ENCODE measurements at places on chromosomes 16 and 17.

DNA sequence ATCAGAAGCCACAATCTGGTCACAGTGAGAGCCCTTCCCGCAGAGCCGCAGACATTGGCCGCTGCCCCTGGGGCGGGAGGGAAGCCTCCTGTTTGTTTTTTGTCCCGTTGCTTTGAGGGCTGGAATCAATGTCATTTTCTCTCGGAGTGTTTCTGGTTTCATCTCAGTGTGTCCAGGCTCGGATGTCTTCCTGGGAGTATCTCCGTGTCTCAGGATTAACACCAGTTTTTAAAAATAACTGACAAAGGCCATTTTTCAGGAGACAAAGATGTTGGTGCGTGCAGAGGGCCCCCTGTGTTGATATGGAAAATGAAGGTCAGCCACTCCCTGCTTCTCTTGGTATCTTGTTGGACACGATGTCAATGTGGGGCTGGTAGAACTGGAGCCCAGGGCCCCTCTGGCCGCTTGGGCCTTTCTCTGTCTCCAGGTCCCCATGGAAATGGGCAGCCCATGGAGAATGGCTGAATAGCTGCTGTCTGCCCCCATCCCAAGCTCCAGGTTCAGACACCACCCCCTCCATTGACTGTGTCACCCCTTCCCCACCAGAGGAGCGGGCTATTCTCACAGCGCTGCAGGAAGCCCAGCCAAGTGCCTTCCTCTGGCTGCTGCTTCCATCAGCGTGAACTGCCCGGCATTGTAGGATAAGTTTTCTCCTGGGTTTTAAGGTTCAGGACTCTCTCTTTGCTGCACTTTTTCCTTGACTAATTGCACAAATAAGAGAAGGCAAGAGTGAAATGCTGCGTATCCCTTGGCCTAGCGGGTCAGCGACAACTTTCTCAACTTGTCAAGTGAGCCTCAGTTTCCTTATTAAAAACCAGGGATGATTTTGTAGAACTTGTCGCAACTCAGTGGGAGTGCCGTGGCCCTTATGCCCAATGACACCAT lies 72.2 kb upstream of the METTL9 start:
- no peak for DNase-seq

GRCh38 chr16:70378869-70379493 lies 32.3 kb downstream of the DDX19A start:
- DNase-seq, result no peak

DNA sequence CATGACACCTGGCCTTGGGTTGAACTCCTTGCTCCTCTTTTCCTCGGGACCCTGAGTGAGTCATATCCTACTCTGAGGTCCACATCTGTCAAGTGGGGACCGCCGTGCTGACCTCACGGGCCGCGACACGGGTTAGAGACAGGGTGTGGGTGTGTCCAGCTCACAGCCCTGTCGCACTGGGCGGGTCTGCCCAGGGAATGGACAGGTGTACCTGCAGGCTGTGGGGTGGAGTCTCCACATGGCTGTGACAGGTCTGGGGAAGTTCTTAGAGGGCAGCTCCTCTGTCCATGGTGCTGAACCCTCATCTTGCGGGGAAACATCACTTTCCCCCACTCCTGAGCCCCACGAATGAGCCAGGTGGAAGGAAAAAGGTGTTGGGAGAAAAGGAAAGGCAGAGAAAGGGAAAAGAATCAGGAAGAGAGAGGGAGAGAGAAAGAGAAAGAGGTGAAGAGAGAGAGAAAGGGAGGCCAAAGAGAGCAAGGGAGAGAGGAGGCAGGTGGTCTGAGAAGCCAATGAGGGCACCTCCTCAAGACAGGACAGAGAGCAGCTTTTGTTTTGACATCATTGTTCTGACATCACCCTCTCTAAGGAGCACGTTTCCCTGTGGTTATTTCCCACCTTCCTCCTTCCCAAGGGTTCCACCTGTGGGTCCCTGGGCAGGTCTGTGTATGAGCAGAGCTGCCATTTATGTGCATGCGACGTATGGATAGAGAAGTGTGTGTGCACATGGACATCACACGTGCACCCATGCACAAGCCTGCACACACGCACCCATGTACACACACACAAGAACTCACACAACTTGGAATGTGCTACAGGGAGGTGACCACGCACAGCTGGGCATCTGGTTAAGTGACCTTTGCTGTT lies 32.6 kb upstream of the CBFA2T3 start:
- DNase-seq, result peak; percentile 21

DNA sequence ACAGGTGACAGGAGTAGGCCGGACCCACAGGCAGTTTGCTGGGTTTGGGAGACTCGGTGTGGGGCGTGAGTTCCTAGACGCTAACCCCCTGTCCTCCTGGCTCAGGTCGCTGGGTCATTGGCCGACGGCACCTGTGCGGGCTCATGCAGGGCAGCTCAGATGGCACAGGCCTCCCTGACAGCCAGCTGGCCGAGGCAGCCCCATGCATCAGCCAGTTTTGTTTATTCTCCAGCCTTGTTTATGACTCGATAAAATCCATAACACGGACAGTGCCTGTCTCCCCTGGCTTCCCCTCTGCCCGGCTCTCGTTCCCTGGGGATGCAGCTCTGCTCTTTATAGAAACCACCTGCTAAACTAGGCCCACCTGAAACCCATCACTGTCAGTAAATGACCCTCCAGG lies 46.0 kb downstream of the SDK2 start:
- no peak for DNase-seq

GRCh38 chr17:72465191-72466024 lies 344.6 kb downstream of the SOX9 start:
- DNase-seq, result peak; percentile 81

DNA sequence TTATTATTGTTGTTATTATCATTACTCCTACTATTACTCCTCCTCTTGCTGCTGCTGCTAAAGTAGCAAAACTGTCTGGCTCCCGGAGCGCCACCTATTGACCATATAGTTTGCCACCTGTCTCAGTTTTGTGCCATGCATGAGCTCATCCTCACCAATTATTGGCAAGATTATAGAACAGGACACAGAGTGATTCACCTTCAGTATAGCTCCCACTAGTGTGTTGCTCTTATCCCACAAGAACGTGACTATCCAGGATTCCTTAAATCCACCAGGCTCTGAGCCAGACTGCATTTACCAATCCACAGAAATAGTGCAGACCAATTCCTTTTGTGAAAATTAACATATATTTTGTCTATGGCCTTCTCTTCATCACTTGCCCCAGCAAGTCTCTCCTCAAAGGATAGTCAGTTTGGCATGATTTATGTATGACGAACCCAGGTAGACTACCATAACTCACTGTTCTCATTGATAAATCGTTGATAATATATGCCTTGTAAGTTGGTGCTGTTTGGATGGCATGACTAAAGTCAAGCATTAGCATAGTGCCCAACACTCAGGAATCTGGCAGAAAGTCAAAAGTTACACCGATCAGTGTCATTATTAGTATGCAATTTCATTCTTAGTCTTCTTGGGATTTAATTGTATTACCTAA lies 405.5 kb upstream of the HSBP1 start:
- no peak for DNase-seq

GRCh38 chr16:23803591-23804123 lies 32.1 kb upstream of the PRKCB start:
- peak; percentile 43 for DNase-seq

GRCh38 chr17:82787081-82787848 lies 35.4 kb downstream of the TBCD start:
- no peak for DNase-seq

GRCh38 chr16:64964126-64964540 lies 157.7 kb downstream of the CDH11 start:
- DNase-seq, result peak; percentile 82

- DNase-seq, result peak; percentile 58
These were observed 34.0 kb downstream of the NEUROD2 start for GRCh38 chr17:39573447-39574298.

- DNase-seq, result no peak
These were observed 12.1 kb upstream of the DCAF7 start for GRCh38 chr17:63537991-63538692.

DNA sequence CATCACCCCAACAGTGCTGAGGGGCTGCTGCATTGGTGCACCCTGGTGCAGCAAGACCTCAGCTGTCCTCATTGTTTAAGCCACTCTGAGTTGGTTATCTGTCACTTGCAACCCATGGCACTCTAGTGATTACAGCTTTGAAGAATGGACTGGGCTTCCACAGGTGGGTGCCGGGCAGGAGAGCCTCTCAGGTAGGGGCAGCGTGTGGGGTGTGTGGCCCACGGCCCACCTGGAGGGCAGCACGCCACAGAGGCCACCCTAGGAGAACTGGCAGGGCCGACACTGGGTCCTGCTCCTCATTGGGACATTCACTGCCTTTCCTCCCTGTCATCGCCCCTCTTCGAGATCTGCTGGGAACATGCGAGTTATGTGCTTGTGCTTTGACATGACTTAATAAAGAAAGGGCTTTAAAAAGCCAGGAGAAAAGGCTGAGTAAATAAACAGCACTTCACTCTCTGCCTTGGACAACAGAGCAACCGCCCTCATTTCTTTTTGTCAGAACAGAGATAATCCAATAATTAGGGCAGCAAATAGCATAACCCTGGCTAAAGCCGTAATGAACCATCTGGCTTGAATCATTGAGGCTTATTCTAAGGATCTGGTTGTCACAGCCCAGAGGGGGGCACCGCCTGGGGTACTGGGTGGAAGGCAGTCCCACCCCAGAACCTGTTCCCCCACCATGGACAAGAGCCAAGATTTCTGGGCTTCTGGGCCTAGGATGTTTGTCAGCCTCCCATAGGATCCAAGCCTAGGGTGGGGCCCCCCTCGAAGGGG lies 3.0 kb downstream of the DOC2B start:
- no peak for DNase-seq

GRCh38 chr16:53756275-53756996 lies 52.5 kb downstream of the FTO start:
- DNase-seq, result peak; percentile 46

- DNase-seq, result peak; percentile 58
These were observed 11.5 kb downstream of the EPOP start for GRCh38 chr17:38663125-38663751.

GRCh38 chr17:82215972-82216300 lies 3.3 kb upstream of the CCDC57 start:
- no peak for DNase-seq

DNA sequence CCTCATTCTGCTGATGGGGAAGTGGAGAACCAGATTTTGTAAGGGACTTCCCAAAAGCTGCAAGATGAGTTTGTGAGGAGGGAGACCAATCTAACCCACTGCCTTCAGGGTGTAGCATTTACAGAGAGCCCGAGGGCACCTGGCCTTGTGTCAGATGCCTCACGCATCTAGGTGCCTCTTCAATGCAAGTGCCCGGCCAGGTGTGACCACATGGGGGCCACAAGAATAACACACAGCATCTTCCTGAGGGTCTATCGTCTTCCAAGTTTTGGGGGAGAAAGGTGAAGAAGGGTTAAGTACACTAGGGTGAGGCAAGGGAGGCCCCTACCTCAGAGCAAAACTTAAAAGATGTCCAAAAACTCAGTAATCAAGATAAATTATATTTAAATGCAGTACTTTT lies 401.7 kb upstream of the CDH5 start:
- DNase-seq, result no peak

- peak; percentile 100 for DNase-seq
These were observed 157.4 kb downstream of the PRKCA start for GRCh38 chr17:66459811-66460270.

- DNase-seq, result no peak
These were observed 264.0 kb upstream of the CCL2 start for GRCh38 chr17:33990943-33991706.

- DNase-seq, result no peak
These were observed 48.4 kb downstream of the PDPK1 start for GRCh38 chr16:2586241-2586640.

GRCh38 chr16:86823125-86823524 lies 244.8 kb downstream of the FOXL1 start:
- no peak for DNase-seq

DNA sequence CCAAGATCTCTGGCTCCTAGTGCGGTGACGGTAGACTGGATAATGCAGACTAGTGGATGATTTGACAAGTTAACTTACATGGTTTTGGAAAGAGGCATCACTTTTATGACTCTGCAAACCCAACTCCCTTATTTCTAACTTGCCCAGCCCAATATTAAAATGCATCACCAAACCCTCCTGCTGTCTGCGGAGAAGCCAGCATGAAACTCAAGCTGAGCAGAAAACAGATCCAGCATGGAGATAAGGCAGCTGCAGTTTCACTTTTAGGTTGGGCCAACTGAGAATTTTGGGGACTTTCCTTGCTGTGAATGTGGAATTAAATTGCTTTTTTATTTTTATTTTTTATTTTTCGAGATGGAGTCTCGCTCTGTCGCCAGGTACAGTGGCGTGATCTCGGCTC lies 27.8 kb downstream of the CDH1 start:
- DNase-seq, result peak; percentile 23

- peak; percentile 50 for DNase-seq
These were observed 110.4 kb upstream of the HAS3 start for GRCh38 chr16:68995011-68995504.

GRCh38 chr17:43024407-43025289 lies at the start of gene RND2:
Gene RND2 (plus strand): TSS chr17:43025231. CDS start chr17:43025348, 117 bp downstream.
- DNase-seq, result peak; percentile 98
